Activated T-helper 2 cell treated with anti-CD3 and anti-CD28 coated beads, Interferon-gamma antibody, Interleukin-2, Interleukin-4, amounts not matched to agents 10 μg/mL and 5 μg/mL and 100 μg/mL, durations not matched to agents 14 hours and 24 hours and 36 hours (primary cell): ENCODE measurements at places on chromosomes 13 and 19.

DNA sequence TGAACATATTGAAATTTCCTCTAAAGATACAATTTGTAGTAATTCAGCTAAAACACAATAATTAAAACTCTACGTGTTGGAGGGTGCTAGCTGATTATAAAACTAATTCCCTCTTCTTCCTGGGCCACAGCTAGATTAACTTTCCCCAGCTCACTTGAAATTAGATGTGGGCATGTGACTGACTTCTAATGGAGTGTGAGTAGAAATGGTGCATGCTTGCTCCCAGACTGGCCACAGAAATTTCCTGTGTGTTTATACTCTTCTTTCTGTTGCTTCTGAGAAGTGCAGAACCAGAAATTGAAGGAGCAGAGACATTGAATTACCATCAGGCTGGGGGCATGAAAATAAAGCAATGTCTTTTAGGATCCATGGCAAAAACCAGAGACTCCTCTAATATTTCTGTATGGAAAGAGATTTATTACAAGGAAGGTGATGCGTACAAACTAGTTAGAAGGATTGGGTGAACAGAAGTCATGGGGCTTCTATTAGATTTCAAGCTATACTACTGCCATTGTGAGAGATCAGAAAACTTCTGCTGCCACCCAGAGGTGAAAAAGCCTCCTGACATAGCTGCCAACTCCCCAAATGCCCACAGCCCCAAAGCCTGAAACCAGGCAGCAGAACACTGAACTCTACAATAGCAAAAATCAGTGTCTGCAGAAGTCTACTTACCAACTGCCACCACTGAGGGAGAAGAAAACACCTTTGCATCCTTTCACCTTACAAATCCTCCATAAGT, 379.2 kb upstream of the MIR17HG start:
- no peak for DNase-seq

- no peak for DNase-seq
Observed at GRCh38 chr19:2429917-2430535, 2.6 kb upstream of the TIMM13 start.

DNA sequence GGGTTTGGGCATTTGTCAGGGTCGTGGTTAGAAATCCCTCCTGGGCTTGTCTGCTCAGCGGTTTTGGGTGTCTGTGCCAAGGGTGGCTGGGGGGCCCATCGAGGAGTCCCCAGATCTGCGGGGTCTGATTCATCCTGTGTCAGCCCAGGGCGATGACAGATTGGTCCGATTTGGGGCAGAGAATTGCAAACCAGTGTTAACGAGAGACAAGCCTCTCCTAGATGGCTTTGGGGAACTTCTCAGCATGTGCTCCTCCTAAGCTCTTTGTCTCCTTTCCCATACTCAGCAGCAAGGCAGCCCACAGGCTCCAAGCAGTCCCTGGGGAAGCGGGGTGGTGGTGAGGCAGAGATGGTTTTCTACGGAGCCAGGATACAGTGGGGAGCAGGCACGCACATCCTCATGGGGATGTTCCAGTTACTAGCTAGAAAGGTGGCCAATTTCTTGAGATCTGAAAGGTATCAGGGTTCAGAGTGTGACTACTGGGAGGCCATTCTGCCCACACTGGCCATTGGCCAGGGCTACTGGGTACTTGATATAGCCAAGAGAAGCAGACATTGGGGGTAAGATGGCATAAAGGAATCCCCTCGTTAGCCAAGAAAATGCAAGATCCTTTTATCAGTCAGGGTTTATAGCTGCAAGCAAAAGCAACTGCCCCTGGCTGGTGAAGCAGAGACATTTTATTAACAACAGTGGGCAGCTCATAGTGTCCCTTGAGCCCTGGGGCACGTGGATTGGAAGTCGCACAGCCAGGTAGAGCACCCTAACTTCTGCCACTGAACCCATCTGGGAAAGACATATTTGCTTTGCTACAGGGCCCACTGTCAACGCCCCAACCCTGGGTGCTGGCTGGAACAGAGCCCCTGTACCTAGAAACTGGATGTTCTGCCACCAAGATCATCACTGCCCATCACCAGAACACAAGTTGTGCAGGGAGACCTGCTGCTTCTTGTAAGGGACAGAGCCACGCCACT, 63.6 kb downstream of the RGCC start:
- DNase-seq = no peak

DNA sequence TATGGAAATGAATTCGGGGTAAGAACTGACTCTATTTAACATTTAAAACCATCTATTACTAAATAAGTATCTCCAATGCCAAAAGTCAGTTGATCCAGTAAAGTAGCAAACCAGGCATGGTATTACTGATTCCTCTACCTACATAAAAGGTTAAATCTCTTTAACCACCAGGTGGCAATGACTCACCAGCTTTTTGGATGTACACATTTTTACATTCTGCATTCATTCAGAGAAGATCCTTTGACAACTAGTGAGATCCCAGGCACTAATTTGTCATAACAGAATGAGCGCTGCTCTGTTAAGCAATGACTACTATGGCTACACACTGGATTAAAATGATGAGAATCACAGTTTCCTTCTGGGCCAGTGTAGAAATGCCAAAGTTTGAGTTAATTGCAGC, 329.8 kb upstream of the GPC6 start:
- no peak for DNase-seq

DNA sequence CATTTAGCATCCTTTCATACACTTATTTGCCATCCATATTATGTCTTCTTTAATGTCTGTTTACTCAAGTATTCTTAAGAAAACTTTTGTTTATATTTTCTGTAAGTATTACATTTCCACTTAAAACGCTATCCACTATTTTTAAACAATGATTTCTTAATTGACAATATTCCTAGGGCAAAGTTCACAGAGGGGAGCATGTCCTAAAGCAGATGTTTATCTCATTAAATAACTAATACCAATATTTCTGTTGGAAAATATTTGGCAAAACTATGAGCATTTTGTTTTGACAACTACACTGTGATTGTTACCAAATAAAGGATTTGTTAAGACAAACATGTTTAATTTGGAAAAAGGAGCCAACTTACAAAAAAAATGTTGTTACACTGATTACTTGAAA, 643.3 kb downstream of the SLITRK5 start:
- no peak for DNase-seq

DNA sequence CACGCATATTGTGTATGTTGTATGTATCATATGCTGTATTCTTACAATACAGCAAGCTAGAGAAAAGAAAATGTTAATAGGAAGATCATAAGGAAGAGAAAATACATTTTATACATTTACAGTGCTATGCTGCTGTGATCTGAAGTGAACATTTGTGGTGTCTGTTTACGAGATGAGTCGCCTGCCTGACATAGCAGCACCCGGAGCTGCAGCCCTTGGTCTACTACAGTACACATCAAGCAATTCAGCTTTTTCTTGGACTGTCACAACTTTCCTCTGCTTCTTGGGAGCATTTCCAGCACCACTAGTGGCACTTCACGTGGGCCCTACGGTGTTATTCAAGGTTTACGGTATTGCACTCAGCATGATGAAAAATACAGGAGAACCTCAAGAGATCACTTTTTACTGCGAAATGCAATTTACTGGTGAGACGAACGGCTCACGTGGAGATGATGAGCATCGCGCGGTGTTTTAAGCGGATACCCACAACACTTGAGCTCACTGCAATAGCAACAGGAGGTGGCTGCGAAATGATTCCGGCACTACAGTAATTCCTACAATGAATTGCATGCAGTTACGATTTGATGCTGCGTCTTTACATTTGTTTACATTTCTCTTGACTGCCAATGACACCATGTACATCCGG, 308.4 kb downstream of the FGF9 start:
- no peak for DNase-seq

DNA sequence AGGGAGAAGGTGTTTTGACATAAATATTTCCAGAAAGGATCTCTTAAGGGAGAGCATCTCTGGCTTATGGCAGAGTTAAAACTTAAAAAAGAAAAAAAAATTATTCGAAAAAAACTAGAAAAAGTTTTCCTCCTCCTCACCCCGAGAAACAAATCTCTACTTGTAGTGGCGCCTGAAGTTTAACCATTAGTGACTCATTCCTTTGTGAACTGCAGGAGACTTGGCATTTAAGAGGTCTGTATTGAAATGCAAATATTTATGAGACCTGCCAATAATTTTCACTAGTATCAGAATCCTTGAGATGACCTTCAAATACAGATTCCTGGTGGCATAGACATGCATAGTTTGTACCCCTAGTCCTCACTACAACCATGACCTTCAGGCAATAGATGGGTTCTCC, 64.9 kb upstream of the MED4 start:
- DNase-seq = no peak

DNA sequence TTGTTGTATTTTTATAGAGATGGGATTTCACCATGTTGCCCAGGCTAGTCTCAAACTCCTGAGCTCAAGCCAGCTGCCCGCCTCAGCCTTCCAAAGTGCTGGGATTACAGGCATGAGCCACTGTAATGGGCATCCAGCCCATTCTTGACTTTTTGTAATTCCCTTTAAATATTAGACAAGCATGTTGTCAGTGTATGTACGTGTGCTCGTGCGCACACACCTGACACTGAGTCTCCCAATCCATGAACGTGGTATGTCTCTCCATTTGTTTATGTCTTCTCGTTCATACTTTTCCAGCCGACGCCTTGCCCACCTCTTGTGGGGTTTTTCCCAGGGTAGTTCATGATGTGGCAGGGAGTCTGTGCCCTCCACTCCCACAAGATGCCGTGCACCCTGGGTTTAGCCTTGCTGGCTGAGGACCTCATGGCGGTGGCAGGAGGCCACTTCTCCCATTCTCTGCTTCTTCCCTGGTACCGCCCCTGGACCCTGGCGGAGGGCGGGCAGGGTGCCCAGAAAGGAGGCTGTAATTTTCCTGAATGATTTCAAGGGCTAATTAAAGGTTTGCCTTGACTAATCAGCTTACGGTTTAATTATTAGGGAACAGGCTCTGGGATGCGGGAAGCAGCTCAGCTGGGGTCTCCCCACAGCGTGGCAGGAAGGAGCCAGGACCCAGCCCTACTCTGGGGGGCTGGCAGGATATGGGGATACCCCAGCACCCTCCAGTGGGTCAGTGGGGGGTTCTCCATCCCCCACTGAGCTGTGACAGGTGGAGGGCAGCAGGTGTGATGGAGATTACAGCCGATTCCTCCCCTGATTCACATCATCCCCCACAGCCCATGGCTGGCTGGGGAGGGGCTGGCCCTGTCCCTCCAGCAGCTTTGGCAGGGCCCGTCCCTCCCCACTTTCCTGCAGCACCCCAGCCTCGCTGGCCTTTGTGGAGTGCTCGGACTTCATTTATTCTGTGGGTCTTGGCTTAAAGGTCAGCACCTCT, 12.9 kb downstream of the PAK4 start:
- DNase-seq = no peak

DNA sequence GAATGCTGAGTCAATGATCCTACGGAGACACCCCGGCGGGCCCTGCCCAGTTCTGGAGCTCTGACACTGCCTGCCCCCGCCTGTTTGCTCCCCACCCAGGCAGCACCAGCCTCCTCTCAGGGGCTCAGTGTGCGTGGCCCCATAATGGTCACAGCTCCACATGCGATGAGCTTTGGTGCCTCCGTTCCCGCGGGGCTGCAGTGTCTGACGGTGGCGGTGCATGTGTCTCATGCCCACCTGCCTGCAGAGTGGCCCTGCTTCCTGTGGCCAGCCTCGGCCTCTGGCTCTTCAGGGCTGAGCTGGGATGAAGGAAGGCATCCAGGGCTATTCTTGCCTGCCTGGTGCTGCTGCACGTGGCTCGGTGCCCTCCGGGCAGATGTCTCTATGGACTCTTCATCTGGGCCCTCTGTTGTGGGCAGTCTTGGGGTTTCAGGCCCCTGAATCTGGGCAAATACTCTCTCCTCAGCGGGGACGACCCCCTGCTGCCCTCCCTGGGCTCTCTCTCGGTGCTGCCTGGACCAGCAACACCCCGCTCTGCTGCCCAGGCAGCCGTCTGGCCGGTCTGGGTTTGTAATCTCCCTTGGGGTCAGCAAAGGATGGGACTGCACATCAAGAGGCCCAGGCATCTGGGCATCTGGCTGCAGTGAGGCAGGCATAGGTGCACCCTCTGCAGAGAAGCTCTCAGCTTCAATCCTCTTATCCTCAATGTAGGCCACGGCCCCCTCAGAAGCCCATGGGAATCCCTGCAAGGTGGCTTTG, 19.3 kb upstream of the TMEM255B start:
- no peak for DNase-seq

GRCh38 chr13:42575938-42576337, 2.0 kb downstream of the TNFSF11 start:
- DNase-seq = no peak

DNA sequence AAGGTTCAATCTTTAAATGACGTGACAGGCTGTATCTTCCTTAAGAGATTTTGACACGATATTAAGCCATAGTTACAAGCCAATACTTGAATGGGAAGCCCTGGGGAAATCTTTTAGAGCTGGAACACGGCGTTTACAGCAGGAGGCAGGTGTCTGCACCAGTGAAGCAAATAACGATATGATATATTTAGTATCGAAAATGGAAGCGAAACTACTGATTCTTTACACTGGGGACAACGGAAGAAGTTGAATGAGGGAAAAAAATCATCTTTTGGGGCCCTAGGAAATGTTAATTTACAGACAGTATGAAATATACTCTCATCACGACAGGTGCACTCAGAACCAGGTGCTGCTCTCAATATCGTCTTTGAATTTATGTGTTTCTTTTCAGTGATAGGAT, 793.9 kb upstream of the PCDH20 start:
- DNase-seq = no peak

- DNase-seq = no peak
Observed at GRCh38 chr19:46764817-46765291, 18.6 kb upstream of the STRN4 start.

- DNase-seq = no peak
Observed at GRCh38 chr19:29372461-29372860, 153.3 kb upstream of the VSTM2B start.

DNA sequence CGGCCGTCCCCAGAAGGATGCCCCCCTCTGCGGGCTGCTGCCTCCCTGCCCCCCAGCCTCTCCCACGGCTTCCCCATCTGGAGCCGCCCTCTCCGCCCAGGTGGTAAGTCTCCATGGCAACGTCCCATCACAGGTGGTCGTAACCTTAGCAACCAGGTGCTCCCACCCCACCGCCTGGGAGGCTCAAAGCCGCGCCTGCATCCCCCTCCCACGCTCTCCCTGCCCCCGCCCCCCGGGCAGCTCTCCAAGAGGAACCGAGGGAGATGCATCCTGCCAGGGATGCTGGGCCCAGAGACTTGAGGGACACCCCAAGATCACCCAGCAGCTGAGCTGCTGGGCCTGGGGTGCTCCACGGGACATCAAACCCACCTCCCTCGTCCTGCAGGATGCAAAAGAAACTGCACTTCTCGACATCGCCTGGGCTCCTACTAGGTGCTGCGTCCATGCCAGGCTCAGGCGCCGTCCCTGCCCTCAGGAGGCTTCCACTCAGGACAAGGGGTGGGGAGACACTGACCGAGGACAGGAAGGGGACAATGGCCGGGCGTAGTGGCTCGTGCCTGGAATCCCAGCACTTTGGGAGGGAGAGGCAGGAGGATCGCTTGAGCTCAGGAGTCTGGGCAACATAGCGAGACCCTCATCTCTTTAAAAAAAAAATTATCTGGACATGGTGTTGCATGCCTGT, 5.0 kb upstream of the LINGO3 start:
- no peak for DNase-seq

DNA sequence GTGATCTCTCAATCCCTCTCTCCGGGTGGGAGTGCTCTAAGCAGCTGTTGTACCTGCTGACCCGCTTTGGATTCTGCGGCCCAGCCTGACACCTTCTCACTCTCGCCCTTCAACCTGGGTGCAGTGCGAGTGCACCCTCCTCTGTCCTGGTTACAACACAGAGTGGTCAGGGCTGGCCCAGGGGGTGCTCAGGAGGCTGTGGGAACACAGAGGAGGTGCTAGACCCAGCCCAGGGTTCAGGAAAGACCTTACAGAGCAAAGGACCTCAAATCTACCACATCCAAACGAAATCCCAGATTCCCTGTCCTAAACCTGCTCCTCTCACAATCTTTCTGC, 23.7 kb downstream of the ZNF175 start:
- DNase-seq = no peak

GRCh38 chr19:2848616-2849015, 7.3 kb downstream of the ZNF555 start:
- DNase-seq = no peak
